ENCODE measurements at places on chromosomes 2 and 18.

DNA sequence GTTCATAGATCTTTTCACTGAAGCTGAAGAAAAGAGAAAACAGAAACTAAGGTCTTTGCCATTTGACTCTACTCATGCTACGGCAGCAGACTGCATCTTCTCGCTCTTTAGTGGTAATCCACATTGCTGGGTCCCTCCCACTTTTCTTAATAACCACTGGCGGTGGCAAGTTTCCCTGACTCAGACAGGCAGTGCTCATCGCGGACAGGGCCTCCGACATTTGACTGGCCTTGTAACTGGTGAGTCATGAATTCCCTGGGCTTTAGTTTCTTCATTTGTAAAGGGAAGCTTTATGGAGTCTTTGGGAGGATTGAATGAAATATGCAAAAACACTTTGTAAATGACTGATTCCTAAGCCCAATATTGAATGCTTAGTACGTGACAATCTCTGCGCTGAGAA is 238.2 kb upstream of the RBBP8 start:
- no peak for DNase-seq

GRCh38 chr2:69495861-69496260 is 58.6 kb upstream of the NFU1 start:
- DNase-seq = no peak

DNA sequence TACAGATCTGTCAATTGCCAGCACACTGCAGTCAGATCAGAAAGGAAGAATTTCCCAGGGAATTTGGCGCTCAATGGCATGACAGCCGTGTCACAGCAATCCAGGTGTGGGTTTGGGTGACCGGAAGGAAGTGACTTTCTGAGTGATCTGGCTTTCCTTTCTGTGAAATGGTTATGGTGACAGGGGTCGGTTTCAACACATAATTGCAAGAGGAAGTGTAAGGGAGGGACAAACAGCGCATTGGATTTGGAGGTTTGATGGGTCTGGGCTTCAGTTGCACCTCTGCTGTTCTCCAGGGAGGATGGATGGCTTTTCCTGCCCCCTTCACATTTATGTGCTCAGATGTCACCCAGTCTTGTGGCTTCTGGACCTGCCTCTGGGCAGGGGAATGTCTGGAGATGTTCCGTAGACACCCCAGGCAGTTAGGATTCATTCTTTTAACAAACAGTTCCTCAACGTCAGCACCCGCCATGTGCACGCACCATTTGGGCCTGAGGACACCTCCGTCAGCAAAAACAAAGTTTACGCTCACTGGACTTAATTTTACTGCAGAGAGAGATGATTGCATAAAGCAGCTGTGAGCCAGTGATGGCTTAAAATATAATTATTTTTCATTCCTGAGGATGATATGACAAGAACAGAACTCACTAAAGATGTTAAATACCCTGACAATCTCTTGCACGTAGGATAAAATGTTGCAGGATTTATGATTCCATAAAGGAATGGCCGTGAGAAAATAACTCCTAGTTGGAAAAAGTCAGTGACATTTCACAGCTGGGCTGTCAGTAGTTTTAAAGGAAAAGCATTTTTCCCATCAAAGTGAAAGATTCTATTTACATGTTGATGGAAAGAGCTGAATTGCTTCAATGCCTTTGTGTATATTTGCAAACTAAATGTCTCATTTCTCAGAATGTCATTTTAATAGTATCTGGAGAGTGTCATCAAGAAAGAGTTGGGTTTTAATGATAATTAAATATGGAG is 36.9 kb downstream of the MBP start:
- DNase-seq = no peak

DNA sequence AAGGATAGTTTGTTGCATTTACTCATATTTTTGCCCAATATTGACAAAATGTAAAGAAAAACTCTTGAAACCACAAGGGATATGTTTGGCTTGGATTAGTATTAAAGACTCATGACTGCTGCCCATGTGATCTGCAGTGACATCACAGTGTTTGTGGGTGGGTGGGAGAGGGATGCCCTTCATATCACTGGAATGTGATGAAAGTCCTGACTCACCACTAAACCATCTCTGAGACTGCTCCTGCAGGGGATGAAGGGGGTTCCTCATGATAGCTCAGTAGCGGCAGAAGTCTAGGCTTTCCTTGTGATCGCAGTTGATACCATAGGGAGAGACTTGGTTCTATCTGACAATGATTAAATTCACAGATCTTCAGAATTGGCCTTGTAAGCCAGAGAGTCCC is 451.2 kb downstream of the CNTNAP5 start:
- DNase-seq = no peak

- DNase-seq = no peak
Observed at GRCh38 chr18:57891707-57892391, 88.7 kb upstream of the ATP8B1 start.

DNA sequence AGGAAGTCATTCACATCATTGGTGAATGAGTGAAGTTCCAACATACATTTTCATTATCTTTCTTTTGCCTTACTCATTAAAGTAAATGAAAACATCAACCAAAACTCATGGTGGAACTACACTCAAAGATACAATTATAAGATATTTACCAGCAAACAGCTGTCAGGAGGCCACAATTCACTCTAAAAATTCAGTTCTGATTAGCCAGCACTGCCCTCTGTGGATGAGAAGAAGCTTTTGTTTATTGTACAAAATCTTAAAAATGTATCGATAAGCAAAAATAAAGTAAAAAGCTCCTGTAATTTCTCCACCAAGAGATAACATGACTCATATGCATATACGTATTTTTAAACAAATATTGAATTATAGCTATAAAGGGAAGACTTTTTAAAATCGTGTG is 73.5 kb upstream of the RAPGEF4 start:
- no peak for DNase-seq

- no peak for DNase-seq
Observed at GRCh38 chr2:233838726-233839446, 15.4 kb downstream of the HJURP start.

DNA sequence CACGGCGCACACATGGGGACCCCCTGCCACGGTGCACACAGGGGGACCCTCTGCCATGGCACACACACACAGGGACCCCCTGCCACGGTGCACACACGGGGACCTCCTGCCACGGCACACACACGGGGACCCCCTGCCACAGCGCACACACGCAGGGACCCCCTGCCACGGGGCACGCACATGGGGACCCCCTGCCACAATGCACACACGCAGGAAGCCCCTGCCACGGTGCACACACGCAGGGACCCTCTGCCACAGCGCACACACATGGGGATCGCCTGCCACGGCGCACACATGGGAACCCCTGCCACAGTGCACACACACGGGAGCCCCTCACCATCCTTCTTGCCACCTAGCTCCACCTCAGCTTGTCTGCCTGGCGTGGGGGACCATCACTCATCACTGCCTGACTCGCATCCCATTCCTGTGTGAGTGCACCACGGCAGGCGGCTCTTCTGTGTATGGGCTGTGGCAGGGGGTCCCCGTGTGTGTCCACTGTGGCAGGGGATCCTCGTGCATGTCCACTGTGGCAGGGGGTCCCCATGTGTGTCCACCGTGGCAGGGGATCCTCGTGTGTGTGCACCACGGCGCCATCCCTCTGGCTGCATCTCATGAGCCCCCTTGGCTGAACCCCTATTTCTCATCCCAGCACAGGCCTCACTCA is 206.7 kb downstream of the EIPR1 start:
- DNase-seq = no peak

All from C1 segment of cervical spinal cord (tissue), 14 donors.